ENCODE measurements at places on chromosomes 13 and 19. TPM values are rescaled to one million over a fixed set of nuclear protein-coding genes. Genes with fewer than 3 reads are reported as not detected.

- no peak for DNase-seq
Measured at GRCh38 chr13:47707414-47707813, 293.7 kb downstream of the SUCLA2 start.

- DNase-seq, result no peak
Measured at GRCh38 chr13:39095500-39095899, 57.2 kb downstream of the NHLRC3 start.

Gene ACER1
- not detected for total RNA-seq

Gene HIF3A
- 87.7 TPM for total RNA-seq

Gene PROZ
- not detected for total RNA-seq

DNA sequence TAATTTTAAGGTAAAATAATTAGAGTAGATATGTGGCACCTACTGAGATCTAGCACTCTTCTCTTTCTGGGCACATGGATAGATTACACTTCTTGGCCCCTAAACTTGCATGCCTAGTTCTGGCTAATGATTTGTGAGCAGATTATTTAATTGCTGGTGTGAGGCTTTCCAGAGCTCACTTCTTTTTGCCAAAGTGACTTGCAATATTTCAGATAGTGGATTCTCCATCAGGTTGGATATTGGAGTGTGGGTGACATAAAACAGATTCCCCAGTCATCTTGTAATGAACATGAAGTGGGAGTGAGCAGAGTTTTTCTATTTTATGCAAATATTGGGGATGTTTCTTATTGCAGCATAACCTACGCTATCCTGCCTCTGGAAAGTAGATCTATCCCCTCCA lies 247.9 kb downstream of the KLF5 start:
- DNase-seq, result no peak

DNA sequence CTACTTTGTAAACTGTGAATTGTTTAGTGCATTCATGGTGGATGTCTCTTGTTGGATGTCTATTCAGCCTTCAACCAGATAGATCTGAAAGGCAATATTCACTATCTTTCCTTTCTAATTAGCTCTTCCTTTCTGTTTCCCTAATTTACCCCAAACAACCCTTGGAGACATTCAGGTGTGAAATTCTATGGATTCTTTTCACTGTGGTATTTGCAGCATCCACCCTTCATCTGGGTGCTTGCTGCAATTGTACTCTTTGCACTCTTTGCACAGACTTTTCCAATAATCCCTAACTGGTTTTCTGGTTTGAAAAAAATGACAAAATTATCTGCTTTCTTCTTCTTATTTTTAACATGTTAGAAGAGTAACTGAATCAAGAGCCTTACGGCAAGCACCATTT lies 56.5 kb downstream of the KL start:
- DNase-seq, result no peak

Gene IGFLR1
- 4.9 TPM for total RNA-seq

DNA sequence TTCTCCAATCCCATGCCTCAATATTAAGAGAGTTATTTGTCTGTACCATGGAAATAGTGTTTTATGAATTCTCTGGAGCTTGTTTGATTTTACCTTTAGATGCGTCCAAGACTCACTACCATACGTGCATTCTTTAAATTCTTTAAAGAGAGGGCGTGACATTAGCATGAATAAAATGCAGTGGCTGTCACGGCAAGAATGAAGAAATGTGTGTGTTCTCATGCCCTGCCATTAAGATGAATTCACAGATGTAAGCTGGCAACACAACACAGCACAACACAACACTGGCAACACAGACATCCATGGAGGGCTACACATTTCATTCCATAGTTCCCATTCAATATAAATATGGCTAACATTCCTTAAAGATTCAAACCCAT lies 213.4 kb downstream of the ENOX1 start:
- no peak for DNase-seq

Gene ZNF208
- 43.3 TPM for total RNA-seq

DNA sequence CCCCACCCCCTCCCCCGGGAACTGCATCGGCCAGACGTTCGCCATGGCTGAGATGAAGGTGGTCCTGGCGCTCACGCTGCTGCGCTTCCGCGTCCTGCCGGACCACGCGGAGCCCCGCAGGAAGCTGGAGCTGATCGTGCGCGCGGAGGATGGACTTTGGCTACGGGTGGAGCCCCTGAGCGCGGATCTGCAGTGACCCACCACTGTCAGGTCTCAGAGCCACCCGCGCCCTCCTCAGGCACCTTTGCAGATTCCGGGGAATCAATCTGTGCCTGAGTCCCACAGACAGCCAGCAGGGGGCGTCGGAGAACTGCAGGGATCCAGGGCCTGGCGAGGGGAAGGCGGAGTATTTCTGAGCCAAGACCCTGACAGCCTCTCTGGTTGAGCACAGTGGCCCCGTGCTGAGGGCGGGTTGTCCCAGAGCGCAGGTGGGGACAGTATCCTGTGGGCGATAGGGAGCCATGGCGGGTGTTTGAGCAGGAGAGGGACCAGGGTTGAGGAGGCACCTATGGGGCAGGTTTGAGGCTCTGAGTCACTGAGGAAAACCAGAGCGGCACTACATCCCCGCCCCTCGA lies 30.4 kb upstream of the CYP4F8 start:
- DNase-seq, result peak; percentile 82

- no peak for DNase-seq
Measured at GRCh38 chr13:84405286-84405685, 523.0 kb upstream of the SLITRK1 start.
